ENCODE measurements at places on chromosomes 3 and 15.

DNA sequence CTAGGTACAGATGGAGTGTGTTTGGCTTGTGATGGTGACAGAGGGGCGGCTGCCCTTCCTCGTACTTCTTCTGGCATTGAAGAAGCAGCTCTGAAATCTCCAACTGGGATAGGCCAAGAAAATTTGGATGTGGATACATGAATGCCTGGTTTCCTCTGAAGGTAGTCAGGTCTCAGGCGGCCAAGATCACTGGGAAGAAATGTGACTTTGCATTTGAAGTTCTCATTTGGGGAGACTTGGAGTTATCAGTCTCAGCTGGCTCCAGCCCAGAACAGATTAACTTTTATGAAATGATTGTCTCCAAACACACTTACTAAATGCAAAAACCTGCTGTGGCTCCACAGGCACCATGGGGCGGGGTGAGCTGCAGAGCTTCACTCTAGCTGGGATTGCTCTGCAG is 215.9 kb downstream of the THSD4 start:
- no peak for DNase-seq

DNA sequence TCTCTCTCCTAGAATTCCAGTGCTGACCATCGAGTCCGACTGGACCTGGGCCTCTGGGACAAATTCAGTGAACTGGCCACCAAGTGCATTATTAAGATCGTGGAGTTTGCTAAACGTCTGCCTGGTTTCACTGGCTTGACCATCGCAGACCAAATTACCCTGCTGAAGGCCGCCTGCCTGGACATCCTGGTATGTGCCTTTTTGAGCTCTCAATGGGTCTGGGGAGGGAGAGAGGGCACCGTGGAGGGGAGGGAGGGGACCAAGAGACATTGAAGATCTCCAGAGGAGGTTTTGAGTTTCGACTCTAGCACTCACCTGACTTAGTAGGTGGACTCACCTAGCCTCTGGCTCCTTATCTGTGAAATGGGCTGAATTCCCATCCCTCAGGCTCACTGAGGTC is 84.2 kb downstream of the TOP2B start:
- DNase-seq, result no peak

DNA sequence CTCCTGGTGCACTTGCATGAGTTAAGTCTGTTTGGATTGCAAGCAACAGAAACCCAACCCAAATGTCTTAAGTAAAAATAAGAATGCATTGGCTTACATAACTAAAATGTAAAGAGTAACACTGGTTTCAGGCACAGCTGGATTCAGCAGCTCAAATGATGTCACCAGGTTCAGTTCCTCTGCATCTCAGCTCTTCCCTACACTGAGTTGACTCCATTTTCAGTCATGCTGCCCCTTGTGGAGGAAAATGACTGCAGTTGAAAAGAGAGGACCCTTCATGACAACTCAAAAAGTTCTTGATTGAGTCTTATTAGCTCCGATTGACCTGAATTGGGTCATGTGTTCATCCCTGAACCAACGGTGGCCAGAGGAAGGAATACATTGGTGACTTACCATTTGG is 138.5 kb upstream of the ABI3BP start:
- DNase-seq, result no peak

GRCh38 chr3:158727206-158728060 is 4.8 kb downstream of the RARRES1 start:
- DNase-seq, result no peak

DNA sequence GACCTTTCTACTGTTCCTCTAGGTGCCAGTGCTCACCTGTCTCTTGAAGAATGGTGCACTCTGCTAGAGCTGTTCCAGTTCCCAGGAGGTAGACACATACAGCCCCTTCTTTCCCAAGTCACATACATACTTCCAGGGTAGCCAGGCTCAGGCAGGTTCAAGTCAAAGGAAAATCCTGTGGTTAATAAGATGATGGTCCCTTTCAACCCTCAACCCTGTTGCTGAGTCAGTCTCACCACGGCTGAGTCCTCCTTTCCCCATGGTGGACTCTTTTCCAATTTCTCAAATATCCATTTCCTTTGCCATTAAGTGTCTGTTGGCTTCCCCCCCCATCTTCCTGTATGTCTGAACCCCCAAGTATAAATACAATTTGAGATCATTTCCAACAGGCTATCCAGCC is 56.1 kb upstream of the ACAN start:
- no peak for DNase-seq
